ENCODE measurements at places on chromosomes 2 and 18.

DNA sequence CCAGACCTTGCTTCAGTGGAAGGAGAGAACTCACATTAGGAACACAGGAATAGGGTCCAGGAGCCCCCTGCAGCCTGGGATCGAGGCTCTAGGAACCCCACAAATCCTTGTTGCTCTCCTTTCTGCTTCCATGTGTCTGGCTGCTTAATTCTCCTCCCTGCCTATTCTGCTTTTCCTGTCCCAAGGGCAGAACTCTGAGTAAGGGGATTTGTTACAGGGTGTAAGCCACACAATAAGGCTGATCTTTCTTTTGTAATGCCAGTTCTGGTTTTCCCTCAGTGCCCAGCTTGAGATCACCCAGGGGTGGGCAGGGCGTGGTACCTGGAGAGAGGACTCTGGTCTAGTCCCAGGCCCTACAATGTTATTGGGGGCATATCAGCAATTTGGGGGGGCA lies 119.6 kb upstream of the MGAT5 start:
- no peak for DNase-seq

DNA sequence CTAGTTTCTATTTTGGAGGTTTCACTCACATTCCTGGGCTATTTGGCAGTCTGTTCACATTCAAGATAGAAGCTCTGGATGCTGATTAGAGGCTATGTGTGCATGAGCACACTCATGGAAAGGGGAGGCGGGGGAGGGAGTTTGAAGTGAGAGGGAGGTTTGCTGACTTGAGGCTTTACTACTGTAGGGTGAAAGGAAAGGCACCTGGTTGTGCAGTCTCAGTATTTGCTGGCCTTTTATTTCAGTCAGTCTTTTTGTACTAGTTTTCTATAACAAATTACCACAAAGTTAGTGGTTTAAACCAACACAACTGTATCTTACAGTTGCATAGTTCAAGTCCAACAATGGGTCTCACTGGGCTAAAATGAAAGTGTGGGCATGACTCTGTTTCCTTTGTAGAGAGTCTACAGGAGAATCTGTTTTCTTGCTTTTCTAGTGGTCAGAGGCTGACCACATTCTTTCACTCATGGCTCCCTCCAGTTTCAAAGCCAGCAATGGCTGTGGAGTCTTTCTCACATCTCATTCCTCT lies 47.7 kb upstream of the NR4A2 start:
- peak; percentile 15 for DNase-seq

DNA sequence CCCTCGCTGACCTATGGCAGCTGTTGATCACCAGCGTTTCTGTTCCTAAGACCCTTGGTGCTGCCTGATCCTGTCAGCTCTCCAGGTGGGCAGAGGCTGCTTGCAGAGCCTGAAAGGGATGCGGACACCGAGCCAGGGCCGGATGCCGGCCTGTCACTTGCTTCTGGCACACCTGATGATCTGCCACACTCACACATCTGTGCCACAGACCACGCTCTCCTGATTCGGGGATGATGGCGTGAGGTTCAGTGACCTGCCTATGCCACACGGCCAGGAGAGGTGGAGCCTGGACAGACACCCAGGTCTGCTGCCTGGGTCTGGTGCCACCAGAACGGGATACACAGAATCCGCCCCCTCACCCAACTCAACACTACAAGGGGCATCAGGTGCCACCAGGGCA lies 129.4 kb upstream of the GLI2 start:
- DNase-seq: no peak

DNA sequence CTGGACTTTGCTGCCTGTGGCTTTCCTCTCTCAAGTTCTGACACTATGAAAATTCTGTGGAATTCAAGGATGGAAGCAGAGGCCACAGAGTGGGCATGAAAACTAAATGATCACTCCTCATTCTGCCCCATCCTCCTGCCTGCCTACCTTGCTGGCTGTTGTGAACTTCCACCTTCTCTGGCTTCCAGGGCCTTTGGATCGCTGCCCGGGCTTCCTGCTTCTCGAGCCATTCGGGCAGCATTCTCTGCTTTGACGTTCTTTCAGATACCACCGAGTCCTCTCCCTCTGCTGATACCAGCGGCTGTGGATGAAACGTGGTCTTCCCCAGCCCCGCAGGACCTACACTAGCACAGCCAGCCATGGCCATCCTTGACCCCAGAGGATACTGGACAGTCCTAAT lies 327.7 kb upstream of the SLC14A2 start:
- DNase-seq: no peak

DNA sequence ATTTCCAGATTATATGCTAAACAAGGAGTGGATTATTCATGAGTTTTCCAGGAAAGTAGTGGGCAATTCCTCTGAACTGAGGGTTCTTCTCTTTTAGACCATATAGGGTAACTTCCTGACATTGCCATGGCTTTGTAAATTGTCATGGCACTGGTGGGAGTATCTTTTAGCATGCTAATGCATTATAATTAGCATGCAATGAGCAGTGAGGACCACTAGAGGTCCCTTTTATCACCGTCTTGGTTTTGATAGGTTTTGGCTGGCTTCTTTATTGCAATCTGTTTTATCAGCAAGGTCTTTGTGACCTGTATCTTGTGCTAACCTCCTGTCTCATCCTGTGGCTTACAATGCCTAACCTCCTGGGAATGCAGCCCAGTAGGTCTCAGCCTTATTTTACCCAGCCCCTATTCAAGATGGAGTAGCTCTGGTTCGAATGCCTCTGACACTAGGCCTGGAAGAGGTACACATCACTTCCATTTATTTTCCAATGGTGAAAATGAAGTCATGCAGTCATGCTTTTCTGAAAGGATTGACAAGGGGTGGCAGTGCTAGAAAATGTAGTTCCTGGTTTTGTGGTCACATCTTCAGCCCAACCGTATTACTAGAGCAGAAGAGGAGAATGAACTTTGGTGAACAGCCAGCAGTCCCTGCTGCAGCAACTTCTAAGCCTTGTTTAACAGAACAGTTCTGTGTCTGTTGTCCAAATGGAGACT lies 26.6 kb upstream of the ITGA4 start:
- DNase-seq: peak; percentile 62

DNA sequence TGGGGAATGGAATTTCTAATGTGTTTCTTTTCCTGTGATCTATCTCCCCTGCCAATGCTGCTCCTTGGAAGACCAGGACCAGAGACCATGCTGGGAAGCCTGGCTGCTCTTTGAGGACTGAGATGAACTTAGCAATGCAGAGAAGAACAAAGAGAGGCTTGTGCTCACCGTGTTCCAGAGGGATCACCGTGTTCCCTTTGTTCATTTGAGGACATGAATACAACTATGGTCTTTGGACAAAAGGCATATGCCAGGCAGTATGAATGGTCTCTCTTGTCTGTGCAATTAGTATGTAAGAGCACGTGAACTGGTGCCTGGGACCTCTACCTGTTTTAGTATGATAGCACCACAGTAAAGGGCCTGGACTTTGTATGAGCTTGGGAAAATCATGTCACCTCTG lies 139.9 kb downstream of the TDRD15 start:
- no peak for DNase-seq

- DNase-seq: no peak
Measured at GRCh38 chr18:59059140-59059539, 80.5 kb upstream of the SEC11C start.

All from DND-41 (cell line).